CD4-positive, alpha-beta T cell treated with Interleukin-2 at 100 ng/mL for 4 hours (primary cell): ENCODE measurements at places on chromosomes 4 and X.

- no peak for DNase-seq
These were observed 20.8 kb downstream of the ARHGEF6 start for GRCh38 chrX:136759968-136760367.

- DNase-seq: no peak
These were observed 112.5 kb upstream of the HAND2 start for GRCh38 chr4:173642509-173642908.

- no peak for DNase-seq
These were observed 61.8 kb downstream of the CPE start for GRCh38 chr4:165440415-165441158.

GRCh38 chrX:100609591-100609990, 24.9 kb downstream of the TNMD start:
- DNase-seq: no peak

DNA sequence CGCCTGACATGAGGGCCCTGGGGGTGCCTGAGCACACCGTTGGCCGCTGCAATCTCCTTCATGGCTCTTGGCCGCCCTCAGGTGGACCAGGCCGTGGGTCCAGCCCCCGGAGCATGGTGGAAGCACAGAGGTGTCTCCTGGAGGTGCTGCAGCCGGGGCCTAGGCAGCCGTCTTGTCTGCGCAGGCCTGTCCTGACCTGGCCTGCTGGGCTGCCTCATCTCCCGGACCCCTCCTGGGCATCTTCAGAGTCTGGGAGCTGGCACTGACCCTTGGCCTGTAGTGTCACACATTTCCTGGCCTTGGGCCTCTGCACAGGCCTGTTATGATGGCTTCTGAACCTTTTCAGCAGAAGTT, 20.9 kb downstream of the UVSSA start:
- no peak for DNase-seq
